ENCODE measurements at places on chromosomes 7 and 10.

GRCh38 chr10:98077223-98077622 lies 46.8 kb upstream of the CRTAC1 start:
- DNase-seq, result no peak

- DNase-seq, result no peak
These were observed 52.8 kb downstream of the ZNF438 start for GRCh38 chr10:30978843-30979242.

DNA sequence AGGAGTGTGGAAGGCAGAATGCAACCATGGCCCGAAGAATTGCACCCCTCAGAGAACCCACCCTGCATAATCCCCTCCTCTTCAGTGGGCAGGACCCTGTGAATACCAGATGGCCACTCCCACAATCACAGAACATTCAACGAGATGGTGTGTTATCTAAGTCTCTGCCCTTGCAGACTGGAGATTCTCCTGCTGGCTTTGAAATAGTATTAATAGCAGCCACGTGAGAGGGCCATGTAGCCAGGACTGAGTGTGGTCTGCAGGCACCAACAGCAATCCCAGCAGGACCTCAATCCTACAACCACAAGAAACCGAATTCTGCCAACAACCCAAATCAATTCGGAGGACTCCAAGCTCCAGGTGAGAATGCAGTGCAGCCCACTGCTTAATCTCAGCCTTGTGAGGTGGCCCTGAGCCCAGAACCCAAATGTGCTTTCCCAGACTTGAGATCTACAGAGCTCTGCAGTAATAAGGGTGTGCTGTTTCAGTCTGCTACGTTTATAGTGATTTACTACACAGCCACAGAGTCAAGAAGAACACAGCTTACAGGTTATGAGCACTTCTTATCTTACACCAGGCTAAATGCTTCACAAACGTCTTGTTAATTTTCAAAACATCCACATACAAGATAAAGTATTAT lies 72.1 kb downstream of the VOPP1 start:
- no peak for DNase-seq

DNA sequence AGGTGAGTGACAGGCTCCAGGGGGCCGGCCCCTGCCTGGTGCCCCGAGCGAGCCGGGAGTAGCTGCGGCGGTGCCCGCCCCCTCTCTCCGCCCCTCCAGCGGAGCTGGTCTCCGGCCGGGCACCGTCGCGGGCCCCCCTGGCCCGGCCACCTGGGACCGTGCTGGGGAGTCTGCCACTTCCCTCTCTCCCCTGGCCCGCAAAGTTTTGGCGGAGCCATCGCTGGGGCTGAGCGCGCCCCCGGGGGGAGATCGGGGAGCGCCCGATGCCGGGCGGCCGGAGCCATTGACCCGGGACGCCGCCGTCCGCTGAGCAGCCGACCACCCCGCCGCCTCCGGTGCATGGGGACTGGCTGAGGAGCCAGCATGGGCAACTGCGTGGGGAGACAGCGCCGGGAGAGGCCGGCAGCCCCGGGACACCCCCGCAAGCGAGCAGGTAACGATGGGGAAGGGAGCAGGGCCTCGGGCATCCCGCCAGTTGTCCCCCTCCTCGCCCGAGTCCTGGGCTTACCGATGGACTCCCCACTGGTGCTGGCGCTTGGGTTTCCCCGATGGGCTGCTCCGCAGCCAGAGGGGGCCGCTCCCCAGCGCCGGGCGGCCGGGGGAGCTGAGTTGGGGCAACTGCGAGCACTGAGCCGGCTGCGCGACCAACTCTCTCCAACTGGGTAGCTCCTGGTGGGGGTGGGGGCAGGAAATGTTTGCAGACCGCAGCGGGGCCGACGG lies at the start of gene UBTD1:
Gene UBTD1 (plus strand): TSS at position 84 of the 720 bp plus-strand sequence. CDS start 280 bp downstream, at position 364.
- DNase-seq, result no peak

- no peak for DNase-seq
These were observed 784.5 kb upstream of the ZWINT start for GRCh38 chr10:57145548-57145947.

DNA sequence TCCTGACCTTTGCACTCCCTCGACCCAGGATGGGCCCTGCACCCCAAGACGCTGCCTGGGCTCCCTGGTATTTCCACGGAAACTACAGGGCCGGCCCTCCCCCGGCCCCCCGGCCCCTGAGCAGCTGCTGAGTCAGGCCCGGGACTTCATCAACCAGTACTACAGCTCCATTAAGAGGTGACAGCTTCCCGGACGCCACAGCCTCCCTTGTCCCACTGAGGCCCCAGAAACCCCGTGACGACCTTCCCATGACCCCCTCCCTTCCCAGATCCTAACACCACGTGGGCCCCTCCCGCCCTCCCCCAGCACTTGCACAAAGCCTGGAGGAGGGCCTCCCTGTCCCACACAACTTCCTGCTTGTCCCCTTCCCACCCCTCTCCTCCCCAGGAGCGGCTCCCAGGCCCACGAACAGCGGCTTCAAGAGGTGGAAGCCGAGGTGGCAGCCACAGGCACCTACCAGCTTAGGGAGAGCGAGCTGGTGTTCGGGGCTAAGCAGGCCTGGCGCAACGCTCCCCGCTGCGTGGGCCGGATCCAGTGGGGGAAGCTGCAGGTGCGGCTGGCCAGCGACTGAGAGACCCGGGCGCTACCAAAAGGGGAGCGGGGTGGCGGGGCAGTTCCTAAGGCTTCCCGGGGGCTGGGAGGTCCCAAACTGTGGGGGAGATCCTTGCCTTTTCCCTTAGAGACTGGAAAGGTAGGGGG lies 5.7 kb downstream of the NOS3 start:
- no peak for DNase-seq

DNA sequence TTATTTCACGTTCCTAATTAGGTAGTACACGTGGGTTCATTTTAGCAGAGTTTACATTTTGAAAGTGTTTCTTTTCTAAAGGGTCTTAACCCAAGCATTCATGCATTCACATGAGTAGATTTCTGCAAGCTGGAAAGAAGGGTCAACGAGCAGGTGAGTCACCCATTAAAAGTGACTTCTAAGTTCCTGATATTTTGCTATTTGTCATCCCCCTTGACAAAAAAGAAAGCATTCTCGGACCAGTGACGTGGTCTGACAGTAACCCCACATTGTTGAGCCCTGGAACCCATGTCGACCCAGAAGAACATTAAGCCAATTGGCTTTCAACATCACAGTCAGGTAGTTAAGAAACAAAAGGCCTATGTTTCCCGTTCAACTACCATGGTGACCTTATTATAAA lies 49.6 kb downstream of the ABCB5 start:
- DNase-seq, result no peak

DNA sequence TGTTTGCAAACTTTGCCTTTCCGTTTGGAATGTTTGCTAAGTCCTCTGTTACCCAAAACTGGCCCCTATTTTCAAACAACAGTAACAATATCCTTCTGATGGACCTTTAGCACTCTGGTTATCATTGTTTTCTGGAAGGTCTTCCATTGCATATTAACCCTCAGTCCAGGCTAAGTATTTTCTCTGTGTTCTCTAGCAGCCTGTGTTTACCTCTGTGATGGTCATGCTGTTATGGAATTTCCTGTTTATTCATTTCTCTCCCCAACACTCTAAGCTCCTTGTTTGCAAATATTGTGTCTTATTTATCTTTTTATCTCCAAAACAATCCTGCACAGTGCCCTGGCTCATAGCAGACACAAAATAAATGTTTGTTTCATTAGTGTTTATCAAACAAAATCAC lies 560.3 kb downstream of the ATRNL1 start:
- no peak for DNase-seq

DNA sequence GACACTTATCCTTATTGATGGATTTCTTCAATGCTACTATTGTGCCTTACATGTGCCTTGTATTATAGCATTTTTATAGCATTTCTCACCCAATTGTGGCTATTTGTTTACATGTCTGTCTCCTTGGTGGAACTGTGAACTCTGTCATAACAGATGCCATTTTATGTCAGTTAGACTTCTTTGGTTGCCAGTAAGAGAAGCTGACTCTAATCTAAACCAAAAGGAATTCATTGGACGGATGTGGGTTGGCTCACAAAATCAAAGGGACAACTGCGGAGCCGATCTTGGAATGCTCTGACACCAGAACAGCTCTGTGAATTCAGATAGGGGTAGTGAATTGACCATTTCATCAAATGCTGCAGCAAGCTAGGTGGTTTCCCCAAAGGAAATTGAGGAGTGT lies 15.0 kb downstream of the GARIN1A start:
- DNase-seq, result no peak

GRCh38 chr10:129626796-129627435 lies 159.9 kb downstream of the MGMT start:
- DNase-seq, result no peak

DNA sequence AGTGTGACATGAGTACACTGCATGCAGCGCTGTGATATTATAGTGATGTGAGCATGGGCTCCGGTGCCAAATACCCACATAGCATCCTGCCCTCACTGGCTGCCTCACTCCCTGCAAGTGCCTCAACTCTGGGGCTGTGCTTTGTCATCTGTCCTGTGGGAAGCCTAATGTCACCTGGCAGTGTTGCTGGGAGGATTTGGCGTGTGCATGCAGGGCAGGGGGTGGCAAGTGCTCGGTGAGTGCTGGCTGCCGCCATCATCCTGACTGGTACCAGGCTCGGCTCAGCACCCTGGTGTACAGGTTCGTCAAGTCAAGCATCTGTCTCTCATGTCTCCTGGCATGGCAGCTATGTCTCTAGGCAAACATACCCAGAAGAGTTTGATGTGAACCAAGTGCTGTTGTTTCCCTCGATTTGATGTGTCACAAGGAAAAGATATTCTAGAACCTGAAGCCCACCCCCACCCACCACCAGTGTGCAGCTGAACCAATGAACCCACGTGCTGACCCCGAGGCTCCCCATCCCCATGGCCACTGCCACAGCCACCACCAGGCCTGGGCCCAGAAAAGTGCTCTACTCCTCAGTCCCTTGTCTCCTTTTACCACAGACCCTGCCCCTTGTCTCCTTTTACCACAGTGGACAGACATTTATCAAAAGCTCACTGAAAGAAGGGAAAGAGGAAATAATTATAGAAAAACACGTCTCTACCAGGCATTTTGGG lies 135.8 kb downstream of the MAPK8 start:
- DNase-seq, result no peak

DNA sequence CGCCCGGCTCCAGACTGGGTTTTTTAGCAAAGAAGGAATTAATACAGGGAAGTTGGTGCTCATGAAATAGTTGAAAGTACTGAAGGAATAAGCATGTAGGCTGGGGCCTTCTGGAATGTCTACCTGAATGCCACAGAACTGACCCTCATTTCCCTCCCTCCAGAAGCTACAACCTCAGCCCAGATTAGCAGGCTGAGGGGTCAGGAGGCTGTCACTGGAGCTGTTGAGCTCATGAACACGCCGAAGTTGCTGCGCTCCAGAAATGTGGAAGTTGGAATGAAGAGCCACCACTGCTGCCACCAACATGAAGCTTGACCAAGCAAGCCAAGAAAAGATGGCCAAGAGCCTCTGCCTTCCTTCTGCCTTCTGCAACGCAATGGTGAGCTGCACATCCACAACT lies 52.2 kb upstream of the KMT2E start:
- no peak for DNase-seq

- no peak for DNase-seq
These were observed 748 bp upstream of the SH3PXD2A start for GRCh38 chr10:103855852-103856796.

GRCh38 chr7:157339777-157340677 lies 3.2 kb downstream of the DNAJB6 start:
- peak; percentile 52 for DNase-seq

DNA sequence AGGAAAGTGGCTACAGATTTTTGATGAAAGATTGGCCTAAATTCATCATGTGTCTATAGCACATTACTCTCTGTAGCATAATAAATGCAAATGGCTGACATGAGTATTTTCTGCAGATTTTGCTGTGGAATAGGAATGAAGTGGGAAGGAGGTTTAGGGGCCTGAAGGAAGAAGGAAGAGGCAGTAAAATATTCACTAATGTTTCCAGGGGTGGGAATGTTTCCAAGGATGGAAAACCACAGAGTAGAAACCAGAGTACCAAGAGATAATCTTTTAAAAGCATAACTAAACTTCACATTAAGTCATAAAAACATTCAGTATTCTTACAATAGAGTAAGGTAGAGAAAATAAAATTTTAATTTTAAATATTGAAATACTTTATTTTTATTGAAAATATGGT lies 267.8 kb downstream of the BICC1 start:
- DNase-seq, result no peak

- no peak for DNase-seq
These were observed 127.8 kb downstream of the PLPP4 start for GRCh38 chr10:120584786-120585185.

DNA sequence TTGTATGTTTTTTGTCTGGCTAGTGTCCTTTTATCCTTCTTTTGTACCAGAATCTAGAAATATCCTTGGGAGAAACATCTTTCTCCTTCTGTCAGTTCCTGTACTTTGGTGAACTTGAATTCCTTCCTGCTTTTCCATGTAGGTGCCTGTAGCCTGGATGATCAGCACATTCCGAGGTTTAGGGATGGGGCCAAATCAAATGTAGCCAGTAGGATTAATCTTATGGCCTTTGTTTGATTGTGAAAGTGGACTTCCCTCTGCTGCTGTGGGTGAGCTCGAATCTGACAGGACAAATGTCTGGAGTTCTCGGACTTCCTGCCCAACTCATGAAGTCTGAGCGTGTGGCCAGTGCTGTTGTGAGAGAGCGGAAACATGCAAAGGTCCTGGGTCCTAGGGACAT lies 33.2 kb upstream of the NAMPT start:
- no peak for DNase-seq

DNA sequence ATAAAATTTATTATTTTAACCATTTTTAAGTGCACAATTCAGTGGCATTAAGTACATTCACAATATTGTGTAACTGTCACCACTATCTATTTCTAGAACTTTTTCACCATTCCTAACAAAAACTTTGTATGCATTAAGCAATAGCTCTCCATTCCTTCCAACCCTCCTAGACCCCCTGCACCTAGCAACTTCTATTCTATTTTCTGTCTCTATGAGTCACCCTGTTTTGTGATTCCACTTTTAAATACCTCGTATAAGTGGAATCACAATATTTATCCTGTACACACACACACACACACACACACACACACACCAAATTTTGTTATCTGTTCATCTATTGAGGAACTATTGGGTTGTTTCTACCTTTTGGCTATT lies 89.2 kb downstream of the ARID5B start:
- no peak for DNase-seq

DNA sequence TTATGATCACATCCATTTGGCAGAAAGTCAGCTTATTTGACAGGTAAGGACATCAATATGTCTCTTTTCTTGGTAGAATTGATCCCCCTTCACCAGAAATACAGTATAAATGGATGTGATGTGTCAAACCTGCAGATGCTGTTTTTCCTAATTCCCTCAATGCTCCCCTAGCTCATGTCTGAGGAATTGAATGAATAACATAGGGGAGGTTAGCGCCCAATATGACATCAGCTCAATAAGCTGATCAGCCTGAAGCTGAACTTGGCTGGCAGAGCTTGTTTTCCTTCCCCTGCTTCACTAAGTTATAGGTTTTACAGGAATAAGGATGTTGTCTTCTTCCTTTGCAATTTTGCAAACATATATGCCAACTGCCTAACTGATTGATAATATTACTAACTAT lies 132.5 kb downstream of the REEP3 start:
- DNase-seq, result no peak

DNA sequence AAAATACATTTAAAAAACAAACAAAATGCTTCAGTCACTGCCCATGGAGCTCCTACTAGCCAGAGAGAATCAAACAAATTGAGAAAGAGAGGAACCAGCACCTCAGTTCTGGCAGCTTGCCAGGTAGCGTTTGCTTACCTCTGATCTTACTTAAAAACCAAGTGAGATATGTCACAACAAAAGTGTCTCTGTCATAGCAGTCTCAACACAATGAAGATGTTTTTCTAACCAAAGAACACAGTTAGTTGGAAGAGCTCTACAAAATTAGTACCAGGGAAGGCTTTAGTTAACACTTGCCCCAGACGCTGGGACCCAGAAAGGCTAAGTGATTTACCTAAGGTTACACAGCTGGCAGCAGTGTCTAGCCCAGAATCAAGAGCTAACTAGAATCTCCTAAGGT lies 3.4 kb downstream of the DOCK4 start:
- no peak for DNase-seq
